ENCODE measurements at places on chromosomes 1 and 21. TPM values are rescaled to one million over a fixed set of nuclear protein-coding genes. Genes with fewer than 3 reads are reported as not detected.
A peak's percentile ranks its signal among the peaks of the same experiment; 100 is the strongest.

GRCh38 chr1:970242-970972 lies 4.1 kb downstream of the PLEKHN1 start:
- no peak for DNase-seq

DNA sequence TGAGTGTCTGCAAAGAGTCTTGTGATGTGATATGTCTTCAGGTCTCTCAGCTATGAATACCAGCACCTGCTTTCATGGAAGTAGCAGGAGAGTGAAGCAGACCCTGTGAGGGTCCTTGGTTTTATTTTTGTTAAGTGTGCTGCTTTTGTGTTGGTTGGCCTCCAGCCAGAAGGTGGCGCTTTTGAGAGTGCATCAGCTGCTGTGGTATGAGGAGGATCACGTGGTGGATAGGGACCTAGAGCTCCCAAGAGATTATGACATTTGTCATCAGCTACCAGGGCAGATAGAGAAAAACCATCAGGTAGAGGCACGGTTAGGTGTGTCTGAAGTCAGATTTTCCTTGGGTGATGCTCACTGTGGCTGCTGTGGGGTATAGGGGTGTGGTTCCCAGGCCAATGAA lies 1232.1 kb downstream of the MRPL39 start:
- no peak for DNase-seq

GRCh38 chr1:10149231-10149630 lies 61.1 kb upstream of the KIF1B start:
- no peak for DNase-seq

DNA sequence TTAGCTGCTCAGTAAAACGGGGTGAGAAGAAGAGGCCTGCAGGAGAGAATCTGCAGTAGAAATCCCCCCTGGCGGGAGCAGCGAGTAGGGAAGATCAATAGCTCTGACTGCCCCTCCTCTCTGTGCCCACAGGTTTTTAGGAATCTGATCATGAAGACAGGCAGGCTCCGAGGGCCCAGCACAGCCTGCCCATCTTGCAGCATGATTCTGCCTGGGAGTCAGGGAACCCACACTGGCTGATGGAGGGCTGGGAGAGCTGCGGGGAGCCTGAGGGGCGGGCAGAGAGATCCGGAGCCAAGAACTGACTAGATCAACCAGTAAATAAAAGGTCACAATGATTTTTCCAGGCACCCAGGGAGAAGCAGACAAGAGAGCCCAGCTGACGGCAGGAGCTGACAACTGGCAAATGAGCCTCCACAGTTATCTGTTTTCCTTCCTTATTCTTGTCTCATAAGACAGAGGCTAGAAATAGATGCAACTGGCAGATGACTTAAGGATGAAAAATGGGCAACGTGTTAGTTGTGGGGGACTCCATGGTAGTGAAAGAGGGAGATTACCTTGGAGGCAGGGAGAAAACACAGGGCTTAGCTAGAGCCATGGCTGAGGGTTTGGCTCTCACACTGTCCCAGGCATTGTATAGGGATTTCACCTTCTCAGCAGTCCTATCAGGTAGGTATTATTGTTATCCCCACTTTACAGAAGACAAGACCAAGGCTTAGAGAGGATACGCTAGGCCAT lies 116.2 kb downstream of the PLXNA2 start:
- no peak for DNase-seq

- DNase-seq: peak; percentile 49
Observed at GRCh38 chr1:63774617-63775417, 1.0 kb downstream of the ROR1 start.

DNA sequence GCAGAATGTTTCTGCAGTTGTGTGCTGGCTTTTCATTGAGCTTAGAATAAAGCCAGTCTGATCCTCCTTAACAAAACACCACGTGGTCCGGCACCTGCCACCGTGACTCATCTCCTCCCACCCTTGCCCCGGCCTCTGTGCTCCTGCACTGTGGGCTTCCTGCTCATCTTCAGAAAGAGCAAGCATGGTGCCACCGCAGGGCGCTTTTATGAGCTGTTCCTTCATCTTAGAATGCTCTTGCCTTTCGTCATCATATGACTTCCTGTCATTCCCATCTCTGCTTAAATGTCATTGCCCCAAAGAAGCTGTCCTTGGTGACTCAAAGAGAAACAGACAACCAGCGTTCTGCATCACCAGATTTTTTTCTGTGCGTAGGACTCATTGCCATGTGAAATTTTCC lies 117.8 kb downstream of the HHAT start:
- no peak for DNase-seq

GRCh38 chr21:34363733-34364132 lies at the start of gene KCNE2:
KCNE2 (plus strand) TSS chr21:34364006; CDS start chr21:34370479, 6,473 bp downstream.
- DNase-seq: no peak

The GUCA2A gene
- not detected for polyA plus RNA-seq

The DNM3 gene
- 5.2 TPM for polyA plus RNA-seq

The SERBP1 gene
- polyA plus RNA-seq: 429 TPM

The ST6GALNAC5 gene
- 3.2 TPM for polyA plus RNA-seq

The OR2L3 gene
- not detected for polyA plus RNA-seq

The ARMH1 gene
- 6.0 TPM for polyA plus RNA-seq
